ENCODE measurements at places on chromosomes 13 and 19.

GRCh38 chr19:30169196-30169900, 202.8 kb upstream of the ZNF536 start:
- no peak for DNase-seq

DNA sequence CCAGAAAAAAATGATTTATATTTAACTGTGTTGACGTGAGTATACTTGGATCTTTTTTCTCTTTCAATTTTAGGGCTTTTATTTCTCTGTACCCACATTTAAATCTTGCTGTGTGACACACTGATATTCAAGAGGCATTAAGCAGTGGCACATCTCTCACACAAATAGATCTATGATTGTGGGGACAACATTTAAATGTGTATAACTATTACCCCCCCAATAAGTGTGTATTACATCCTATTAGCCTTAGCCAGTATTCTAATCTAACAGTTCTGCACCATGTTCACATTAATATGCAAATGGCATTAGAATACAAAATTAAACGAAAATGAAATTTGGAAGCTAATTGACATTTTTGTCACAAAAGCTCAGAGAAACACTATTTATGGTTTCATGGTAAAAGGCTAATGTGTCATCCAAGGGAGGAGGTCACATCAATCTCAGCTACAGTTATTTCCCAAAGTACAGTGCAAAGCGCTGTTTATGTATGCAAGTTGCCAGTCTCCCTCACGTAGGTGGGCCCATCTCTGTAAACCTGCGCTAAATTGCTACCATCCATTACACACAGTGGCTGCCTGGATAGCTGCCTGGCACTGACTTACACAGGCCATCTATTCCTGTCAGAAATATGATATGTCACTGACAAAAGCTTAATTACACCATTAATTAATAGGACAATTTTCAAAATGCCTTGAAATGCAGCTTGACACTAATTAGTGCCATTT, 984.7 kb upstream of the PCDH9 start:
- DNase-seq = no peak

- no peak for DNase-seq
Measured at GRCh38 chr13:100619940-100620339, 31.4 kb upstream of the GGACT start.

GRCh38 chr13:114128624-114129522, 3.5 kb downstream of the RASA3 start:
- DNase-seq = peak; percentile 34

DNA sequence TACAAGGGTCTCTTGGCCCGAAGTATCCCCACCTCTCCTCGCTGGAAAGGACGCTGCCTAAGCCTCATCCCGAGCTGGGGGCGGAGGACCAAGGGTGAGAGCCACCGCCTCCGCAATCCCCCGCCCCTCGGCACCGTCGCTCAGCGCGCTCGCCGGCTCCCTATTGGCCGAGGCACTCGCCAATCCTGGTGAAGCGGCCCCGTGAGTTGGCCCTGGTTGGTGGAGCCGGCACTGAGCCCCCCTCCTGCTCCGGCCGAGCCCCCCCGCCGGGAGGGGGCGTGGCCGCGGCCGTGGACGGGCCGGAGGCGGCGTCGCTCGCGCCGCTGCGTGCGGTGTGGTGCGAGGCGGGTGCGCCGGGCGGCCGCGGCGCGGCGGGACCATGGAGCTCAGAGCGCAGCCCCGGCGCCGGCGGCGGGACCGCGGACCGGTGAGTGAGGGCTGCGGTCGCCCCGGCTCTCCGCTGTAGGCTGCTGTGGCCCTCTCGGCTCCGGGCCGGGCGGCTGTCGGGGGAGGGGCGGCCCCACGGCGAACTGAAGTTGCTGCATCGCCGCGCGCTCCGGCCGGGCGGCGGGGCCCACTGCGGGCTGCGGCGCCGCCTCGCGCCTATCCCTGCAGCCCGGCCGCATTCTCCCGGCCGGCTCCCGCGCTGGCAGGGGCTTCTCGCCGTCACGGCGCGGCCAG, at the start of gene WASF3:
TSS of gene WASF3 (plus strand) at position 291 of the 681 bp plus-strand sequence. CDS start 84,588 bp downstream, outside the sequence.
- peak; percentile 96 for DNase-seq

- DNase-seq = no peak
Measured at GRCh38 chr13:36789061-36789460, 30.0 kb upstream of the RFXAP start.

- DNase-seq = no peak
Measured at GRCh38 chr19:43777163-43777695, 3.5 kb downstream of the KCNN4 start.

GRCh38 chr19:15255359-15255990, 23.2 kb upstream of the EPHX3 start:
- DNase-seq = no peak

DNA sequence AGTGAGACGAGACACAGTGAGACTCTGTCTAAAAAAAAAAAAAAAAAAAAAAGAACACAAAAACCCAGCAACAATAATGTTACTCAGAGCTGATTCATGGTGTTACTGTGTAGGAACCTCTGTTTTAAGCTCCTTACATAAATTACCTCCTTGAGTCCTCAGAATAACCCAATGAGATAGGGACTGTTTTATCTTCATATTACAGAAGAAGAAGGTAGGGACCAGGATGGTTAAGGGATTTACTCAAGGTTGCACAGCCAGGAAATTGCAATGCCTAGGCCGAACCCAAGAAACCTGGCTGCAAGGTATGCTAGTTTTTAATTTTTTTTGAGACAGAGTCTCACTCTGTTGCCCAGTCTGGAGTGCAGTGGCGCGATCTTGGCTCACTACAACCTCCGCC, 1.5 kb upstream of the DAND5 start:
- DNase-seq = no peak

DNA sequence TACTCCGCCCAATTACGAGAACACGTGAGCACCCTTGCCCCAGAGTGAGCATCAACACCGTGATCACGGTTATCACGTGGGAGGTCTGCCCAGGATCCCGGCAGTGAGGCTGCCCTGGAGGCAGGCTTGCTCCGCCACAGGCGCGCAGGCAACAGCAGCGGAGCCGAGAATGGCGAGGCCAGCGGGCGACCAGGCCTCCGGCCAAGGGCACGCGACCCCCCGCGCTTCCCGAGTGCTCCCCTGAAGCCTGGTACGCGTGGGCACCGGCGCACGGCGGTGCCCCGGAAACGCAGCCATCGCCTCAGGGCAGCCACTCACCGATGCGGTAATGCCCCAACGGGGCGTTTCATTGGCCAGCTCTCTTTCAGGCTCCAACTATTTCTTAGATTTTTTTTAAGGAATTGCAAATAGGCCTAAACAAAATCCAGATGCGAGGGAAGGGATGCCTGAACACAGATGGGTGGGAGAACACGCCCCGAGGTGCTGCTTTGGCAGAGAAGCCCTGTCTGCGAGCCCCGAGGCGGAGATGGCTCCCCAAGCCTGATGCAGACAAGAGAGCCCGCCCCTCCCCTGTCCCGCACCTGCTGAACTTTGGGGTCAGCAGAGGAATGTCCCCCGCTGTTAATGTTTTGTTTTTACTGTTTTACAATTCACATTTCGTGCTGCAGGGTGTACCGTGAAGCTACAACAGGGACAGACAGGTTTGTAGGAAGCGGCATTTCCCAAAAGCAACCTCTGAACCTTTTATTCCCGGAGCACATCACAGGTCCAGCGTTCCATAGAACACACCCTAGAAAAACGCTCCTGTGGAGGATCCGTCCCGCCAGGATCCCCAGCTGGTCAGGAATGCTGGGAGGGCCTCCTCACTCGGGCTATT, 132.7 kb downstream of the ZDHHC20 start:
- DNase-seq = peak; percentile 27

DNA sequence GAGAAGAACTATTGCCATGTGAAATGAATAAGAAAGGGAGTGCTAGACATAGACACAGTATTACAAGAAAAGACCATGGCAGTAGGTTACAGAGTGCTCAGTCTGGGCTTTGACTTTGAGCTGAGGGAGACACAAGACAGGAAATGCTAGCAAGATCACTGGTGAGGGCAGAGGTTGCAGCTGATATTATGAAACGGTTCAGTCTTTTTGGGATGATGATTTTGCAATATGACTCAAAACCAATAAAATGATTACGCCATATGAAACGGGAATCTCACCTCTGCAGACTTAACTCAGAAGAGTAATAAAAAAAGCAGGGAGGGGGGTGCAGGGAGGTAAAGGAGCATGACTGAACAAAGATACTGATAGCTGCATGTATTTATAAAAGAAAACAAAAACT, 123.1 kb downstream of the RBM26 start:
- DNase-seq = no peak

DNA sequence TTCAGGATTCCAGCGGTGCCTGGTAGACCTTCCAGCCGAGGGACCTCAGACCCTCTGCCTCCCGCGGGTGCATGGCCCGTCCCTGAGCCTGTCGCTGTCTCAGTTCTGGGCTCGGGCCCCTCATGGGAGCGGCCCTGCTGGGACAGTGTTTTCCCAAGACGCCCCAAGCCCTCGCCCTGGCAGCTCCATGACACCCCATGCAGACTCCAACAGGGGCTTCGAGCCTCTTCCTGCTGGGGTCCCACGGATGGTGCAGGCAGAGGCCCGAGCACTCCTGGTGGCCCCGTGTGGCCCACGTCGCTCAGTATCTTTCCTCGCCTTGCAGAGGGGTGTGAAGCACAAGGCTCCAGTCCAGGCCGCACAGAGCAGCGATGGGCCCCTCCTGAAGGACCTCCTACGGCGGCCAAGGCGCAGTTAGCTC, 88.8 kb upstream of the MCF2L start:
- DNase-seq = no peak

- DNase-seq = no peak
Measured at GRCh38 chr13:99124794-99125316, 75.8 kb upstream of the UBAC2 start.

- no peak for DNase-seq
Measured at GRCh38 chr19:38892841-38893240, 6.6 kb downstream of the SIRT2 start.

GRCh38 chr13:97003071-97003470, 8.8 kb upstream of the OXGR1 start:
- no peak for DNase-seq

GRCh38 chr13:21668732-21669275, 2.1 kb upstream of the FGF9 start:
- DNase-seq = no peak

- no peak for DNase-seq
Measured at GRCh38 chr13:106597186-106597585, 29.2 kb upstream of the ARGLU1 start.

- DNase-seq = no peak
Measured at GRCh38 chr19:30810726-30811125, 438.5 kb downstream of the ZNF536 start.

DNA sequence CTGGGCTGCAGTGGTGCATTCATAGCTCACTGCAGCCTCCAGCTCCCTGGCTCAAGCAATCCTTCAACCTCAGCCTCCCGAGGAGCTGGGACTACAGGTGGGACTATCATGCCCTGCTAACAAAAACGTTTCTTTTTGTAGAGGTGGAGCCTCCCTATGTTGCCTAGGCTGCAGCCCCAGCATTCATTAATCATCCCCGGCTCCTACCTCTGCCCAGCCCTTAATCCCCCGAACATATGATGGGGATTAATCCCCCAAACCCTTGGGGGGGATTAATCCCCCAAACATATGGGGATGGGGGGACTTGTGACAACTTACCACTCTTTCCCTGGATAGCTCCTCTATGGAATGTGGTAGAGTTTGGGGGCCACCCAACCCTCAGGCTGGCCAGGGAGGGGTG, 45.9 kb downstream of the SUGP2 start:
- no peak for DNase-seq

- DNase-seq = no peak
Measured at GRCh38 chr19:48539503-48540096, 12.4 kb upstream of the SULT2B1 start.

DNA sequence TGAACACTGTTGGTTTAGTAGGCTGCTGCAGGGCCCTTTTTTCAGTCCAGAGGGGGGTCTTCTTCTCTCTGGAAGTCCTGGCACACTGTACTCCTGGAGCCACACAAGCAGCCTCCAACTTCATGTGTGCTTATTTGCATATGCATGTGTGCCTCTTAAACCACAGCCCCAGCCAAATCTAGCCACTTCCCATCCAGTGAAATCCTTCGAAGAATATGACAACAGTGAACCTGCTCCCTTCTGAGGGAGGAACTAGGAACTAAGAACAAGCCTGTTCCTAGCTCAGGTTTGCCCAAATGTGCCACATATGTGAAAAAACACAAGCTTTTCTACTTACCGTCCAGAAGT, 348.5 kb downstream of the FOXO1 start:
- no peak for DNase-seq
